ENCODE measurements at places on chromosomes 7 and 10. TPM values are rescaled to one million over a fixed set of nuclear protein-coding genes. Genes with fewer than 3 reads are reported as not detected.
A peak's percentile ranks its signal among the peaks of the same experiment; 100 is the strongest.

DNA sequence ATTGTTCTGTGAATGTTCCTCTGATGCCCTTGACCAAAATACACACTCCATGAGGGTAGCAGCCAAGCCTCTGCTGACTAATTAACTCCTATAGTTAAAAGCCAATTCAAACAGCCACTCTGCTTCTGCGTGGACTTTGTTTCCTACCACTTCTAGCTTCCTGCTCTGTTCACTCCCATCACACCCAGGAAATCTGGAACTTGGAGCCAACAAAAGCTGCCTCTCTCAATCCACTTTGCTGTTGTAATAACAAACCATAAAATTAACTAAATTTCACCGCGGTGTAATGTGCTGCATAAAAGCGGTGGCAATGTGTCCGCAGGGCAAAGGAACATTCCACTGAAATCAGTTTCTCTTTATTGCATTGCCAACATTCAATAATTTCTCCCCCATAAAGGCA is 239.5 kb downstream of the PLXNA4 start:
- no peak for DNase-seq

CREB5 gene
- 1.3 TPM for total RNA-seq

- DNase-seq = no peak
These were observed 177.6 kb upstream of the SEMA3A start for GRCh38 chr7:84372155-84372621.

DNA sequence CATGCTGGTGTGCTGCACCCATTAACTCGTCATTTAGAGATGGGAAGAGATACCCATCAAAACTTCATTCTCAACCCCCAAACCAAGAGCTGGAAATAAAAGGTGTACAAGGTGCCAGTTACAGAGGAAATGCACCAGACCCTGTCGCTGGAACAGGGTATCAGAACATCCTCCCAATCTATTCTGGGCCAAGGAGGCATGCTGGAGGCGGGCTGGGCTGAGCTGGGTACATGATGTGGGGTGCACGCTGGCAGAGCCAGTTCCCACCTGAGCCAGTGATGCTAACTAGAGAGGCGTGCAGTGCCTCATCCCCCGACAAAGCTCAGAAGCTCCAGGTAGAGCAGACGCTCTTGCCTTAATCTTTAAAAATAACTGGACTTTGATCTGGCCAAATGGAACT is 70.1 kb downstream of the NPSR1 start:
- DNase-seq = no peak

FAM25A gene
- total RNA-seq = not detected

INTS15 gene
- 29.5 TPM for total RNA-seq

TRIM74 gene
- total RNA-seq = not detected

- peak; percentile 56 for DNase-seq
These were observed 91.3 kb downstream of the PARD3 start for GRCh38 chr10:34723750-34724149.

FGF8 gene
- total RNA-seq = not detected

GPR26 gene
- total RNA-seq = not detected

PEX1 gene
- 8.2 TPM for total RNA-seq

GRCh38 chr10:128463991-128464760 is 338.0 kb upstream of the MKI67 start:
- DNase-seq = no peak

OPN4 gene
- total RNA-seq = not detected

DNA sequence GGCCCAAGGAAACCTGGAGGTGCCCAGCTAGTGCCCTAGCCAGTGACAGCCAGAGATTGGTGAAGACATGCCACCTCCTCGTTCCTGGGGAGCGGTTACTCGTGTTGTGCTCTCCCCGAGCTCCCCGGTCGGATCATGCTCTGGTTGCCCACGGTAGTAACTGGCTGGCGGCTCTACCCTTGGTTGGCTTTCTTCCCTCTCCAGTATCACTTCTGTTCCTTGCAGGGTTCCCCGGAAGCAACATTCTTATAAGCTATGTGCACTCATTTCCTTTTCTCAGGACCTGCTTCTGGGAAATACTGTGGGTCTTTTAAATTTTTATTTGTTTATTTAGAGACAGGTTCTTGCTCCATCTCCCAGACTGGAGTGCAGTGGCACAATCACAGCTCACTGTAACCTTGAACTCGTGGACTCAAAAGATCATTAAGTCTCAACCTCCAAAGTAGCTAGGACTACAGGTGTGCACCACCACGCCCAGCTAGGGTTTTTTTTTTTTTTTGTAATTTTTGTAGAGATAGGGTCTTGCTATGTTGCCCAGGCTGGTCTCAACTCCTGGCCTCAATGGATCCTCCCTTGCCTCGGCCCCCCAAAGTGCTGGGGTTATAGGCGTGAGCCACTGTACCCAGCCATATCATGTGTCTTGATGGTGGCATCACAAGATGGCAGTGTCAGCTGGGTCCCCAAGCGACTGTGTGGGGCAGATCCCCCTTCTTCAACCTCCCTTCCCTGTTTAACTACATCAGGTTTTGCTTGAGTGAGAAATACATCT is 6.9 kb upstream of the CALHM1 start:
- DNase-seq = no peak

- no peak for DNase-seq
These were observed 8.6 kb downstream of the VIM start for GRCh38 chr10:17236468-17237148.

- DNase-seq = no peak
These were observed 226.2 kb upstream of the KAT6B start for GRCh38 chr10:74600170-74600569.

- DNase-seq = no peak
These were observed 69.7 kb upstream of the STK17A start for GRCh38 chr7:43513251-43513650.

DNA sequence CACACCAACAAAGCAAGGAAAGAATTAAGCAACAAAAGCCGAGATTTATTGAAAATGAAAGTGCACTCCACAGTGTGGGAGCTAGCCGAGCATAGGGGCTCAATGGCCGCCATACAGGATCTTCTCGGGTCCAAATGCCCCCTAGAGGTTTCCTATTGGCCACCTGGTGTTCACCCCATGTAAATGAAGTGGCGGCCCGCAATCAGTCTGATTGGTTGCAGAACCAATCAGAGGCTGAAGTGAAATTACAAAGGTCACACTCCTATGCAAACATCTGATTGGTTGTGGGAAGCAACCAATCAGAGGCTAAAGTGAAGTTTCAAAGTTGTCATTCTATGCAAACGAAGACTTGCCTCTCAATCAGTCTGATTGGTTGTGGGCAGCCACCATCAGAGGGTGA is 61.8 kb upstream of the SLC35B4 start:
- DNase-seq = no peak
